ENCODE measurements at places on chromosomes 7 and 10.

- no peak for DNase-seq
Observed at GRCh38 chr7:30785786-30786185, 14.6 kb downstream of the MINDY4 start.

DNA sequence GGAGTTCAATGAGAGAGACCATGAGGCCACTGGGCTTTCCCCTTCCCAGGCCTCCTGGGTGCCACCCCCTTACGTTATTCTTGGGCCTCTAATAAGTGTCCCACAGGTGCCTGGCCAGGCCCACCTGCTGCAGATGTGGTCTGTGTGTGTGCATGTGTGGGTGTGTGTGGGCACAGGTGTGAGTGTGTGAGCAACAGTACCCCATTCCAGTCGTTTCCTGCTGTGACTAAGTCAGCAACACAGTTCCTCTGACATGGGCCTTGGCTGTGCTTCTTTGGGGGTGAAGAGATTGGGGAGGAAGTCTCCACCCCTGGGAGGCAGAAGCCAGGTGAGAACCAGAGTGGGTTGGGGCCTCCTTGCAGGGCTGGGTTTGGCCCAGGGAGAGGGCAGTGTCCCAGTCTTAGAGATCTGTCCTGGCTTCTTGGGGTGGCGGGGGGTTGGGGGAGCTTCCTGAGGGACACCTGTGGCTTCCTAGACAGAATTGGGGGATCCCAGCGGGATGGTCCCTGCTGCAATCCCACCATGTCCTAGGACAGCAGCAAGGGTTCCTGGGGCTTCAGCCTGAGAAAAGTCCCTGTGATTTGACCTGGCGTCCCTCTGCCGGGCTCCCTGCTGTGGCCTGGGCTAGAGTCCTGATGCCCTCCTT lies 4.1 kb upstream of the PILRB start:
- no peak for DNase-seq

GRCh38 chr10:29631049-29631339 lies 3.8 kb downstream of the SVIL start:
- DNase-seq = no peak

DNA sequence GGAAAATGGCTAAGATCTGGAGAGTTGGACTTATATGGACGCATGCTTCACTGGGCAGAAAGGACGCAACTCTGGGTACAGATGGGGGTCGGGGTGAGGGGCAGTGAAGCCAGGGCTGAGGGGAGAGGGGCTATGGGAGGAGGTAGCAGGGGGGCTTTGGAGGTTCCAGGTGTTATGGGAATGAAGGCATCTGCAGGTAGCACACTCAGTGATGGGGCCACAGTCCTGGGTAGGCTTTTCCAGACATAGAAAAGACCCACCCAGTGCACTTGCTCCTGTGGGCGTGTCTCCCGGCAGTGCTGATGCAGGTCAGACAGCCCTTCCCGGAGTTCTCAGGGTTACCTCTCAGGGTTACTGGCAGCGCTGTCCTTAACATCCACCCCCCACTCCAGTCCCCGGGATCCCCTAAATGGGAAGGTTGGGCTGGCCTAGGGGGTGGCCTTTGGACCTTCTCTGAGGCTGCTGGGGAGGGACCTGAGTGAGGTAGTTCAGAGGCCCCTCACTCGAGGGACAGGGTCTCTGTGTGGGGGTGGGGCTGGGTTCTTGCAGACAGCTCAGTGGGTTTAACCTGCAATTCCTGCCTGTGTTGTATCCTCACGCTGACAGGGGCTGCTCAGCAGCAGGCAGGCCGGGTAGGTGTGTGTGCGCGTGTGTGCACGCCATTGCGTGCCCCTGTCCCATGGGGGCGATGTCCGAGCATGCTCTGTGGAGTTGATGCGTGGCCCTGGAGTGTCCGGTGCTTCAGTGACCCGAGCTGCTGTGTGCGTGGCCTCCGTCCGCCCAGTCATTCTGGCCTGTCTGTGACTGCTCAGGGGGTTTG lies 6.2 kb downstream of the ZYX start:
- no peak for DNase-seq

GRCh38 chr7:30837581-30837980 lies 66.4 kb downstream of the MINDY4 start:
- no peak for DNase-seq

DNA sequence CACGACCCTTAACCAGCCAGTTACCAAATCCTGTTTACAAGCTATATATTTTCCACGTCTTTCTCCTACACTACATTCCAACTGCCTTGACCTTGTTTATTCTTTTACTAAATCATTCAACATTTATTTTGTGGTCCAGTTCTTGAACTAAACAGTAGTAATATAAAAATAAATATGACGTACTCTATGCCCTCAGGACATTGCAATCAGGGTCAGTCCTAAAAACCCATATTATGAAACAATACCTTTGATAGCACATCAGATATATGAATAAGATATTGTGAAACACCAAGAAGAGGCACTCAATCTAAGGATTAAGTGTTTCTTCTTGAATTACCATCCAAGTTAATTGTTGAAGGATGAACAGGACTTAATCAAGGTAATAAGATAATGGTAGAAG lies 52.5 kb upstream of the WNT16 start:
- DNase-seq = no peak

DNA sequence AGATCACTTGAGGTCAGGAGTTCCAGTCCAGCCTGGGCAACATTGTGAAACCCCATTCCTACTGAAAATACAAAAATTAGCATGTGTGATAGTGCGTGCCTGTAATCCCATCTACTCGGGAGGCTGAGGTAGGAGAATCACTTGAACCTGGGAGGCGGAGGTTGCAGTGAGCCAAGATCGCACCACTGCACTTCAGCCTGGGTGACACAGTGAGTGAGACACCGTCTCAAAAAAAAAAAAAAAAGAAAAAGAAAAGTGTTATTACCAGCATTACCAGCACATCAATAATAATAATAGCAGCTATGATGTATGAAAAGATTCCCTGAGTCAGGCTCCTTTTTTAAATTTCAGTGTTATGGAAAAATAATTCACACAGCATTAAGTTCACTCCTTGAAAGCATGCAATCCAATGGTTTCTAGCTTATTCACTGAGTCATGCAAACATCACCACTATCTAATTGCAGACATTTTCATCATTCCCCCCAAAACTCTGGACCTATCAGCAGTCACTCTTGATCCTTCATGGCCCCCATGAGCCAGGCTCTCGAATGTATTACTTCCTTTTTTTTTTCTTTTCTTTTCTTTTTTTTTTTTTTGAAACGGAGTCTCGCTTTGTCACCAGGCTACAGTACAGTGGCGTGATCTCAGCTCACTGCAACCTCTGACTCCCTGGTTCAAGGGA lies 228.4 kb downstream of the FANK1 start:
- DNase-seq = no peak
